ENCODE measurements at places on chromosomes 16 and 17.

GRCh38 chr17:28272166-28272565 is 46.8 kb upstream of the TMEM97 start:
- no peak for DNase-seq

GRCh38 chr16:81647527-81647926 is 131.6 kb upstream of the PLCG2 start:
- DNase-seq, result no peak

- DNase-seq, result no peak
Observed at GRCh38 chr17:43014020-43014648, 7.5 kb downstream of the IFI35 start.

- DNase-seq, result no peak
Observed at GRCh38 chr16:84740596-84741116, 40.9 kb downstream of the USP10 start.

DNA sequence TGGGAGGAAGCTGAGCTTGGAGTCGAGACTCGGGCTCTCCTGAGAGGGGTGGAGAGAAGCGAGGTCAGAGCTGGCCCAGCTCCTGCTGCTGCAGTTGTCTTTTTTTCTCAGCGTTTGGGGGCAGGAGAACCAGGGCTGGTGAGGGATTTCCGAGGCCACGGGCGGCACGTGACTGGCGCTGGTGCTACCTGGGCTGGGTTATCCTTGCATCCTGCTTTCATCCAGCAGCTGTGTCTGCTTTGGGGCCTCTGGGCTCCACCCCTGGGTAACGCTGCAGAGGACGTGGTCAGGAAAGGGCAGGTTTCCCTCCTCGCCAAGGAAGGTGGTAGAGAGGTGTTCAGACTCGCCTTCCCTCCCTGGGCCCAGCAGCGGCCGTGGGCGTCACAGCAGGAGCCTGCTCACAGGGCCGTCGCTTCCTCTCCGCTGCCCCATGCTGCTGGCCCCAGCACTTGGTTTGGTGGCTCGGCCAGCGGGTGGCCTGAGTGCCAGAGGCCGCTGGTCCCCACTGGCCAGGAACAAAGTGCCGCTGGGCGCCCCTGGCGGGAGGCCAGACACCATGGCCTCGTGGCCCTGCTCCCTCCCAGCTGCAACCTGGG is 22.5 kb downstream of the GSE1 start:
- DNase-seq, result no peak

DNA sequence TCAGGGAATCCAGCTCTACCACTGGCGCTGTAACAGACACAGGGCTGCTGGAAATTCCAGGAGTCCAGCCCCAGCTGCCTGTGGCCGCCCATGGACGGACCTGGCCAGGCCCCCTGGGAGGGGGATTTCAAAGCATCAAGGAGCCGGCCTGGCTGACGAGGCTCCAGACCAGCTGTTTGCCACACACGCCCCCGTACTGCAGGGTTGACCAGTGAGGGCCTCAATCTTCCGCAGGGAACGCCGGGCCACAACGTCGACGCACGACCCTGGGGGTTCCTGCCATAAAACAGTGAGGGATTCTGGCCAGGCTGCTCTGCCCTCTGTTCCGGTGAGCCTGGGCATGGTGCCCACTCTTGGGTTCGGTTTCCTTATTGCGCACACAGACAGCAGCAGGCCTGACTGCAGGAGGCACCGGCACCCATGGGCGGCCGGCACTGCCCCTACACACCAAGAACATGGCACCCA is 3.7 kb downstream of the LMF1 start:
- DNase-seq, result no peak

DNA sequence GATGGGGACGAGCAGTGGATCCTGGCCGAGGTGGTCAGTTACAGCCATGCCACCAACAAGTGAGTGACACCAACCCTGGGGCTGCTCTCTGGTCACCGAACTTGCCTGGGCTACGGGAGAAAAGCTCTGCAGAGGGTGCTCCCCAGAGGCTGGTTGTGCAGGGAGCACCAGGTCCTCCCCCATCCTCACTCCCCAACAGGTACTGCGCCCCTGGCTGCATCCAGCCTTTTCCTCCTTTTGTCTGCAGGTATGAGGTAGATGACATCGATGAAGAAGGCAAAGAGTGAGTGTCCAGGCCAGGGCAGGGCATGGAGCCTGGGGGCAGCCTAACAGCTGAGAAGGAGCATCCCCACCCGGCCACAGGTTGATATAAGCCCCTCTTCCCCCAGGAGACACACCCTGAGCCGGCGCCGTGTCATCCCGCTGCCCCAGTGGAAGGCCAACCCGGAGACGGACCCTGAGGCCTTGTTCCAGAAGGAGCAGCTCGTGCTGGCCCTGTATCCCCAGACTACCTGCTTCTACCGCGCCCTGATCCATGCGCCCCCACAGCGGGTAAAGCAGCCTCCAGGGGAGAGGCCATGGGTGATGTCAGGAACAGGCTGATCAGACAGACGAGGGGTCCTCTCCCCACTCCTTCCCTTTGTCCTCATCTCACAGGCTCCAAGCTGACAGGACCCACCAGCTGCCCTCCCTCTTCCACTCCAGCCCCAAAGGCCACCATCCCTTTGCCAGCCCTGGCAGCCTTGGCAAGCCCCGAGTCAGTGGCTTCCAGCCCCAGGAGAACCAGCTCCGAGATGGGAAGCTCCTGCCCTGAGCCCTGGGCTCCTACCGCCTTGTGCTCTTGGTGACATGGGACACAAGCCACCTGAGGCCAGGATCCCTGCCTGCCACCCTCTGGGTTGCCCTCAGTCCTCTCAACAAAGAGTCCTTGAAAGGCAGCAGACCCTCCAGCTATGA is 6.2 kb downstream of the SULT1A2 start:
- no peak for DNase-seq

GRCh38 chr16:86925067-86925791 is 346.9 kb downstream of the FOXL1 start:
- peak; percentile 81 for DNase-seq

DNA sequence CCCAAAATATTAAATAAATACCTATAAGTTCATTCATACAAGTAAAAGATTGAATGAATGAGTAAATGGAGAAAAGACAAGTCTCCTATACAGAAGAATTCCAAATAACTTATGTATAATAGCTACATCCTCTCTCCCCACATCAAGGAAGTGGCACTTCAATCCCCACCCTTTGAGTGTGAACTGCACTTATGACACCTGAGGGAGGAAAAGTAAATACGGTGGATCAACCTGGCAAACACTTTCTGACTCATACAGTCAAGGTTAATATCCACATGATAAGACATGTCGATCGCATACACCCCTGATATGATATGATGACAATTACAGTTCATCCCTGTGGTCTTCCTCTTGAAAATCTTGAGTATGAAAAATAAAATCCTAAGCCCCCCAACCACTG is 18.0 kb downstream of the SLFN12L start:
- DNase-seq, result no peak

GRCh38 chr16:15548482-15548891 is 94.5 kb downstream of the MARF1 start:
- DNase-seq, result no peak

DNA sequence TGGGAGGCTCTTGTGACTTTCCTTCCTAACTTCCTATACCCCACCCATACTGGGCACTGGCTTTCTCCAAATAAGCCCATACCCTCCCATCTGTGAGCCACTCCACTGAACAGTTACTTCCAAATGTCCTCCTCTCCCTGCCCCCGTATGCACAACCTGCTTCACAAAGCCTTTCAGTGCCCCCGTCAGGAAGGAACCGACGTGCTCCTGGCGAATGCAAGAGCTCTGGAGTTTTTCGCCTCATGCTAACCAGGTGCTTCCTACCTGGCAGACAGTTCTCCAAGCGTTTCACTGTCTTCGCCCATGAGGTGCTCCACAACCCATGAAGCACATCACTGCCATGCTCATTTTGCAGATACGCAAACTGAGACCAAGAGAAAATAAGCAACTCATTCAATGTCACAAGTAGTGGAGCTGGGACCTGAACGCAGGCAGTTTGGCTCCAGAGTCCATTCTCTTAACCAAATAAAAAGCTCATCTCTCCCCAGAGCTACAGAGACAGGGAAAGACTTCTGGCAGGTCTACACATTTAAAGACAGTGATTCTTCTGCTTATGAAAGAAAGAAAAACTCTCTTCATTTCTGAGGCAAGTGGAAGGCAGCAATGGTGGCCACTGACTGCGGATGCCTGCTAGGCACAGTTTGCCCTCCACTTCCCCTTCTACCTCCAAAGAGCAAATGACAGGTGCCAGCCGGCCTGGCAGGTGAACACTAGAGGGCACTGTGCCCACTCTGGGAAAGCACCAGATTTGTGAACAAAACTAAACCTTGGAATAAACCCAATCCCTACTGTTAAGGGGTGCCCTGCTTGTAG is 23.8 kb downstream of the SPHK1 start:
- DNase-seq, result no peak

DNA sequence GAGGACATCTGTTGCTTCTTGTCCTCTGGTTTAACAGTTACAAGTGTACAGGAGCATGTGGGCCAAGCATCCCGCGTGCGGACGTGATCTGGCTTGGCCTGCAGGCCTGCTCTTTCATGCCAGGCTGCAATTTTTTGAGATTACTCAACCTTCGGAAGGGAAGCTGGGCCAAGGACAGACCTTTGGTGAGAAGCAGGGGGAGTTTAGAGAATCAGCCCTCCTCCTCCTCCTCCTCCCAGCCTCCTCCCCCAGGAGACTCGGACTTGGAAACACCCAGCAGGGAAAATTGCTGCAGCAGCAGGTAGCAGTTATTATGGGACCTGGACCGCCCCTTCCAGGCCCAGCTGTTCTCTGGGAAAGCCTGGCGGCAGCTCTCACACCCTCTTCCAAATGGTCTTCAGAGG is 5.1 kb upstream of the KLHL36 start:
- no peak for DNase-seq

DNA sequence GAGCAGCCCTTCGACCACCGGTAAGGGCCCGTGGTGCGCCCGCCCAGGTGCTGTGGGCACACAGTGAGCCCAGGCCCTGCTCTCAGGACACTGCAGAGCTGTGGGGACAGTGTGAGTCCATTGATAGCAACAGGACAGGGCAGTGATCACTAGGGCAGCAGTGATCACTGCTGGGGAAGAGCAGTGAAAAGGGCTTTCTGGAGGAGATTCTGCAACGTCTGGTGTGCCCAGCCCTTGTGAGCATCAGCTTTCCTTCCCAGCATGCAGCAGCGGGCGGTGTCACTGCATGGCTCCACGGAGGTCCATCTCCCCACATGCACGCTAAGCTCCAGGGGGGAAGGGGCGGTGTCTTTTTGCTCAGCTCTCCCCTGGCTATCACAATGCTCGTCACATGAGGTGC is 32.1 kb downstream of the MAP1LC3B start:
- DNase-seq, result no peak

GRCh38 chr17:78184351-78184750 is 2.5 kb downstream of the TK1 start:
- no peak for DNase-seq

DNA sequence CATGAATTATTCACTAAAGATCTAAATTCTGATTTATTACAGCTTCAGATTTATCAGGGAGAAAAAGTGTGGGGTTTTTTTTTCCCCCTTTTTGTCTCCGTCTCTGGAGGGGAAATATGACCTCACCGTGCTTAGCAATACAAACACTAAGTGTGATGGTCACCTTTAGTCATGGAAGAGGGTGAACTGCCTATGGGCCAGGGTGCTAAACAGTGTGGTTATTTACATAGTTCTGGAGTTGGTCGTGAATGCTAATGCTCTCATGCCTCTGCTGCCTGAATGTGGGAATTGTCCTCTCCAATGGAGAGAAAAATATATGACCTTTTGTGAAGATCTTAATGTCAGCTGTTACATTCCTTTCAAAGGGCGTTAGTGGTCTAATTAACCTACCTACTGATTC is 44.8 kb upstream of the MSI2 start:
- DNase-seq, result no peak

- DNase-seq, result no peak
Observed at GRCh38 chr17:12730421-12730820, 58.9 kb upstream of the ARHGAP44 start.

DNA sequence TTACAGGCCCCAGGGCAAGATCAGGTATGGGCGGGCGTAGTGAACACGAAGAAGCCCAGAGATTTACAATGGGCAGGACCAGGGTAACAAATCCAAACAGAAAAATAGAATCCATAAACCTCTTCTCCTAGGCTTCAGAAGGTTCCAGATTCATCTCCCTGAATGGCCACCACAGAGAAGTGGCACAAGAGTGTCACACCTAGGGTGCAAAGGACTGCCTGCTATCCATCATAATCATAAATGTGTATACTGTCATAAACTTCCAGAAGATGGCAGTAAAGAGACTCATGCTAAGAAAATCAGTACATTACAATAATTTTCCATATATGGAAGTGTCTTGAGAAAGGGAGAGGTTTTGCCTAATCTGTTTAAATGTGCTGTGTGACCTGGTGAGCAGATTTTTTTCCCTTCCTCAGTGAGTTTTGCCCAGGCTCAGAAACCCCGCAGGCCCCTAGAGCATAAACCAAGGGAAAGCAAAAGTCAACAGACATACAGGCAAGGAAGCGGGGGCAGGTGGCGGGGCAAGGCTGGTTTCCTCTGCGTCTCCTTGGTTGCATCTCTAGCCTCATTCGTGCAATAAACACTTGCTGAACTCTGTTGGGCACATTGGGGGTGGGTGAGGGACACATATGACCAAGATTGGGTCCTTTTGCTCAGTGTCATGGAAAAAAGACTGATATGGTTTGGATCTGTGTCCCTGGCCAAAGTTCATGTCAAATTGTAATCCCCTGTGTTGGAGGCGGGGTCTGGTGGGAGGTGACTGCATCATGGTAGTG is 92.0 kb upstream of the CDH5 start:
- no peak for DNase-seq

DNA sequence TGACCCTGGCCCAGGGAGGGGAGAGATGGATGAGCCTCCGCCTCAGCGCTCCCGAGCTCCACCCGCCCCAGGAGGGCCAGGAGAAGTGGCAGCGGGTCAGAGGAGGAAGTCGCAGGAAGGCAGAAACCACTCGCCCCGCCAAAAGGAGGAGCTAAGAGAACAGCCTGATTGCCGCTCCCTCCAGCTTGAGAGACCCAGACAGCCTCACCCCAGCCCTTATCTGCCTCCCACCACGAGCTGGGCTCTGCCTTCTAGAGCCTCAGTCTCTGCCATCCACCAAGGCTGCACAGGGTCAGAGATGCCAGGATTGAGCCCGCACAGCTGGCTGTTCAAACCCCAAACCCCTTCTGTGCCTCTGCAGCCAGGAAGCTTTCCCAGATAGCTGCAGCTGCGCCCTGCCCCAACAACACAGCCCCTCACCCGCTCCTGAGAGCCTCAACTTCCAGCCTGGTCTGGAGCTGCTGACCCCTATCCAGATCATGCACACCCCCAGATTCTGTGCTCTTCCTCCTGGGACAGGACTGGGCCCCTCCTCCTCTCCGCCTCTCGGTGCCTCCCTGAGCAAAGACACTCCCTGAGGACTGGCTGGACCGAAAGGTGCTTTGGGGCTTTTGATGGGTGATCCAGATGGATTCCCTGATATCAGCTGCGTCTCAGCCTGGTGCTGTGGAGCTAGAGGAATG is 1.0 kb upstream of the ATP2A3 start:
- no peak for DNase-seq

All from renal cortex interstitium (tissue), 15 donors.